GF-D8 (cell line): ENCODE measurements at places on chromosomes 1 and 21.
A peak's percentile ranks its signal among the peaks of the same experiment; 100 is the strongest.

- no peak for DNase-seq
These were observed 159.8 kb upstream of the USP24 start for GRCh38 chr1:55374801-55375616.

DNA sequence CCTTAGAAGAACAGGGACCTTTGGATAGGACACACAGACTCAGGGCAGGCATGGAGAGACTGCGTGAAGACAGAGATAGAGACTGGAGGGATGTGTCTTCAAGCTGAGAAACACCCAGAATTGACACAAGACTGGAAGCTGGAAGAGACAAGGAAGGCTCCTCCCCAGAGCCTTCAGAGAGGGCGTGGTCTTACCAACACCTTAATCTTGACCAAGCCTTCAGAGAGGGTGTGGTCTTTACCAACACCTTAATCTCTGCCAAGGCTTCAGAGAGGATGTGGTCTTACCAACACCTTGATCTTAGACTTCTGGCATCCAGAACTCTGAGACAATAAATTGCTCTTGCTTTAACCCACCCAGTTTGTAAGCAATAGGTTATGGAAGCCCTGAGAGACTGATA lies 481.4 kb upstream of the VAMP3 start:
- no peak for DNase-seq

DNA sequence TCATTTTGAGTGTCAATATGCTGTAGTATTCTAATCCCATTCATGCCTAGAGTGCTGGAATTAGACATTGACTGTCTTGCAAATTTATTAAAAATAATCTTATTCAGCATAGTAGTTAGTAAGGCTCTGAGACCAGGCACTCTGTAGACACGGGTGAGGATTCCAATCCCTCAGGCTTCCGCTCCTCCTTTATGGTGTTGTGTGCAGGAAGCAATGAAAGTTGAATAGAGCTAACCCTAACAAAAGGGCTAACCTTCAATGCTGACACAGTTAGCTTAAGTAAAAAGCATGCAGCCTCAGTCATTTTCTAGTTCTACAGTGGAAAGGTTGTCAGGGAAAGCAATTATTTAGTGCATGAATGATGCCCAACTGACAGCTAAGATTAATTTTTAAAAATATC lies 199.6 kb upstream of the SGIP1 start:
- no peak for DNase-seq

DNA sequence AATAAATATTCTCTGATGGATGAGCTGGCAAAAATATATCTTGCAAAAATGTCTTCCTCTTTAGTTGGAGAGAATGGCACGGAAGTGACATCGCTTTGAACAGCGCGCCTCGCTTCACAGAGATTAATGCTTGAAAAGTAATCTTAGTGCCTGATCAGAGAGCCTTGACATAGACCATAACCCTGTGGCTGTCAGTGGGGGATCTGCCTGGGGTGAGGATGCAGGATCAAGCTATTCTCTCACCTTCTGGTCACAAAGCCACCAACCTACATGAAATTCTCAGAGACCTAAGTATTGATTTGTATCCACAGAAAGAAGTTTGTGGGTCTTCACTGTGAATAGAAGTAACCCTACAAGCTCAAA lies 492.6 kb downstream of the LMO4 start:
- DNase-seq: no peak

DNA sequence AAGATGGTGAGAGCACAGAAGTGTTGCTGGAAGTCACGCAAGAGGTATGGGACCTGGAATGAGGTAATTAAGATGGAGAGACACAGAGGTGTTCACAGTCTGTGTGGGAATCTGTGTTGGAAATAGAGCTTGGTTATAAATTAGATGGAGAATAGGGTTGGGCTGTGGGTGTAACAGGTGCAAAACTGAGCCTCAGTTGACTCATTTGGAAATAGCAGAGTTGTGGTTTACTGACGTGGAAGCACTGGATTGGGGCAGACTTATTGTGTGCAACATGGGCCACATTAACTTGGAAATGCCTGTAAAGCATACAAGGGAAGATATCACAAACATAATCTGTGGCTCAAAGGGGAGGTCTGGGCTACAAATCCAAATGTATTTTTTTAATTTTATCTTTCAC lies 13.0 kb downstream of the CAMSAP2 start:
- no peak for DNase-seq

GRCh38 chr1:43052786-43053439 lies 94.2 kb upstream of the SLC2A1 start:
- no peak for DNase-seq

DNA sequence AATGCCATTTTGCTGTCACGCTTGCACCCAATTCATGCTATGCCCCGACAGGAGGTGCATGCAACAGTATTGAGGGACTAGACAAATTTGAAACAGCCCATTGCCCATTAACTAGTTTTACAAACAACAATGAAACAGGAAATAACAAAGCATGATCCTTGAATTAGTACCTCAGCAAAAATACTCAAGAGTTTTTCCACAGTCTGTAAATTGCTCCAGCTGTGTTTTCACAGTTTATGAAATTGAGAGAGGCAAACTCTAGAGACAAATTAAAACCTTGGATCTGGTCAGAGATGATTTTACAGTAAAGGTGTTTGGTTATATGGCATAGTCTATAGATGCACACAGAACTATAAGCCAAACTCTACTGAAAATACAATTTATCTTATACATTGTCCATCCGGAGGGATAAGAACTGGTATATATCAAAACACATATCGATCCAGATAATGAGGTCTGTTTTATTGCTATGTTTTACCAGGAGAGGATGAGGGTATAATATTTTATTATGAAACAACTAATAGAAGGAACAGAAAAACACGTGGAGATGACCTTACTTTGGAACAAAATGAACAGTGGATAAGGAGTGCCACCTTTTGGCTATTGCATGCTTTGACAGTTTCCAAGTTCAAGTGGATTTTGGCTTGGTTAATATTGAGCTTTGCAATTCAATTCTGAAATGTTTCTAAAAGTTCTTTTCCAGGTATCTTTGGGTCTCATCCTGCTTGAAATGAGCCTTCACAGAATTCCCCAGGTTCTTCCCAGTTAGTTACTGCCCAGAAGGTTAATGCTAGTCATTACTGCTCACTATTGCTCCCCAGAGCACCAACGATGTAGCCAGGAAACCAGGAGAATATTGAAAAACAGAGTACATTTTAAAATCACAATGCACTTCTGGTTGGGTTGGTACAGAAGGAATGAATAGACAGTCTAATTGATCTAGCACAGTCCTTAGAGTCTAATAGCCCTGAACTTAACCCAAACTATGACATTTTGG lies 45.7 kb downstream of the ZC3H11B start:
- DNase-seq: no peak

- no peak for DNase-seq
These were observed 115.7 kb upstream of the IPO9 start for GRCh38 chr1:201713086-201713810.

- DNase-seq: no peak
These were observed 197.1 kb downstream of the TOMM20 start for GRCh38 chr1:234931404-234931973.

DNA sequence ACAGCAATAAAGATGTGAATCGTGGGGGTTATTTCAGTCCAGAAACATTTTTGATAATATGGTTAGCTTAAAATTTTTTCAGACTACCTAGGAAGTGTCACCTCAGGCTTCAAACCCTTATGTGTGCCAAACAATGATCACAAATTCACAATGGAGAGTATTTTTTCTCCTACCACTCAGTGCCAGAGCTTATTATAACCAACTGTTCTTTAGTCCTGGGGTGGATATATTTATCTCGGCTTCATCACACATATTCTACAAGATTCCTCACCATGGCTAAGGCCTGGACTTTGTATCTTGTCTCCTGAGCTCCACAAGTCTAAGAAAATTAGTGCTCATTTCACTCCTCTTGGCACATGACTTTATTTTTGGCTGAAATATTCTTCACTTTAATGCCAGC lies 629.1 kb downstream of the RWDD3 start:
- no peak for DNase-seq

GRCh38 chr21:27805696-27806095 lies 838.8 kb upstream of the ADAMTS5 start:
- DNase-seq: no peak

- no peak for DNase-seq
These were observed 18.0 kb downstream of the DENND2C start for GRCh38 chr1:114651893-114652292.

GRCh38 chr1:37476087-37476452 lies 1.7 kb downstream of the ZC3H12A start:
- DNase-seq: no peak

- DNase-seq: no peak
These were observed 34.3 kb upstream of the EDEM3 start for GRCh38 chr1:184788970-184789369.

GRCh38 chr21:20023193-20023592 lies 975.0 kb upstream of the NCAM2 start:
- DNase-seq: no peak

DNA sequence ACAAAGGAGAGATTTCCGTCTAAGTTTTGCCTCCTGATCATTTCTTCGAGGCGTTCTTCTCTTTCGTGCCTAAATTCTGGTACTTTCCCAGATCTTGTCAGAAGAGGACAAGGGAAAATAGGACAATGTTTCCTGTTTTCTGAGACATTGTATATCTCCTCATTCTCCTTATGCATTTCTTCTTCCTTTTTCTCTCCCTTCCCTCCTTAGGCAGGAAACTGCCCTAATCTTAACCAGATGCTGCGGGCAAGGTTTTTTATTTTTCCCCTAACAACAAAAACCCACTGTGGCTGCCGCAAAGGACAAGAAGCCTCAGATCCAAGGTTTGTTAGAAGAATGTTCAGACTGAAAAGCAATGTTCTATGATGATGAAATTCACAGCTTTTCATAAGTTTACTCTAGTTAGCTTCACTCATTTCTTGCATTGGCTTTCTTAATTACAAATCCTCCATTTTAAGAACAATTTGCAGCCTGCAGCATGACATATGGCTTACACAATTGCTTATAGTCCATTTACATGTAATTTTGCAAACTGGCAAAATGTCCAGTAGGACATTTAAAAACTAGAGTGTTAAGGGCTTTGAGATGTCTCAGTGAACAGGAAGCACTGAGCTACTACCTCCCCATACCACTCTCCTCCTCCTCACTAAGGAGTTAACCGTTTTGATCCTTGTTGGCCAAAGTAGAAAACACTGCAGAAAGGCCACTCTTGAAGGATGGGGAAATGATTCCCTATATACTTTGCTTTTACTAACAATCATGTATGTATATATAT lies 624 bp downstream of the CTSK start:
- DNase-seq: peak; percentile 16

DNA sequence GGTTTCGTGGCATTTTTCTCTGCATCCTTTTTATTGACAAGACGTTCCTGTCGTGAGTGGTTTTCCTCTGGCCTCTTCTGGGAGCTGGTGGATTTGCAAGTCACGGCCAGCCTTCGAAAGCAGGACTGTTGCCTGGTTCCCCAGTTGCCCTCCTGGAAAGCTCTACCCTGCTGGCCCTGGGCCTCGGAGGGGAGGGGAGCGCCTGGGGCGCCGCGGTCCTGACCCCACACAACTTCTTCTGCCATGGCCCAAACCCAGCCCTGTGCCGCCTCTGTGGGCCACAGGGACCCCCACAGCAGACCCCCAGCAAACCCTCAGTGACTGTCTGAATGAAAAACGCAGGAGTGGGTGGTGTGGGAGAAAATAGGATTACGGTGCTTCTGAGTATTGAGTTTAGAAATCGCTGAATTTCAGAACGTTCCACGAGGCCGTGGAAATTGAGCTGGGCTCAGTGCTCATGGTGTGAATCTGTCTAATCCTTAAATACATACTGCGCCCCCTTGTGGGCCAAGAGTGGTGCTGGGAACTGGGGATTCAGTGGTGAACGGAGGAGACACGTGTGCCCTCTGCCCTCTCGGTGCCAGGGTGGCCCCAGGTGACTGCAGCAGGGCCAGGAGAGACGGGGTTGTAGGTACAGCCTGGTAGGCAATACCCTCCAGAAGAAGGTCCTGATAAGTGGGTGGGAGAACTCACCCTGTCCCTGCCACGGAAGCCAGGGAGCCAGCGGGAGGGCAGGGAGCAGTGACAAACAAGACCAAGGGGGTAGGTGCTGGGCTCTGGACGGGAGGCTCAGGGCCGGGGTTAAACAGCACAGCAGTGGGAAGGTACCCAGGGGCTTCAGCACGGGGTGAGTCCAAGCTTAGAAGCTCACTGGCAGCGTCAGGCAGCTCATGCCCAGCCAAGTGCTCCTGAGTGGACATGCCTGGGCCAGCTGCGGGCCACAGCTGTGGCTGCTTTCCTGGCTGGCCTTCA lies 101.2 kb upstream of the COL6A1 start:
- peak; percentile 12 for DNase-seq

GRCh38 chr1:171855381-171855780 lies 14.1 kb downstream of the DNM3 start:
- DNase-seq: no peak

DNA sequence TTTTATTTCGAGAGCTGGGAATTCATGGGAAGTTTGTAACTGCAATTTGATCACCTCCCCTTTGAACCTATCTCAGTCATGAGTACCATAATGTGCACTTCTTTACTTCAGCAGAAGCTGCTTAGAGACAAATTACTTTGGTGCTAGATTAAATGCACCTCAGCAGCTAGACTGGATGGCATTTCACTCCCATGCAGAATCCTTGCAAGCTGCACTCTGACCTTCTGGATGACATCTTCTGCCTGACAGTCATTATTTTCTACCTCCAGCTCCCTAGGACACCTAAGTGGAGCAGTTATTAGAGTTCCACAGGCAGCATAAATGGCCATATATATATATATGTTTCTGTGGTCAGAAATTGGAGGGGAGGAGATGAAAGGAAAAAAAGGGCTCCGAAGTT lies 366.0 kb upstream of the TMPRSS15 start:
- DNase-seq: no peak

DNA sequence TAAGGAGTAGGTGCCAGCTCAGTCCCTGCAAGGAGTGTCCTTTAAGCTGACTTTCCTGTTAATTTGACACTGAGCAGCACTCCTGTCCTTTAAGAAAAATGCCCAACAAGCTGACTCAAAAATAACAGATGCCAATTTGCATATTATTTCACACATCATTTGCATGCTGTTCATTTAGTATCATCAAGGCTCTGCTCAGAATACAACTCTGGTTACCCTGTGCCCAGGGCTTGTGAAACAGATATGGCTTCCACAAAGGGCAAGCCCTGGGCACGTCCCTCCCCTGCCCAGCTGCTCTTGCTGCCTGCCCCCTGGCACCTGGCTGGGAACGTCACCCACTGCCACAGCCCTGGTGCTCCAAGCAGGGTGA lies 10.3 kb downstream of the KCNN3 start:
- no peak for DNase-seq

- no peak for DNase-seq
These were observed 100.7 kb upstream of the SPATA6 start for GRCh38 chr1:48572646-48573258.

GRCh38 chr21:38297194-38297631 lies 40.4 kb downstream of the KCNJ15 start:
- no peak for DNase-seq

- no peak for DNase-seq
These were observed 179.0 kb downstream of the PTPRU start for GRCh38 chr1:29415156-29415830.

GRCh38 chr1:38191461-38191860 lies 144.9 kb upstream of the POU3F1 start:
- no peak for DNase-seq
